ENCODE measurements at places on chromosomes 3 and 15.

- DNase-seq: no peak
These were observed 382.9 kb downstream of the FEZF2 start for GRCh38 chr3:61990327-61991027.

DNA sequence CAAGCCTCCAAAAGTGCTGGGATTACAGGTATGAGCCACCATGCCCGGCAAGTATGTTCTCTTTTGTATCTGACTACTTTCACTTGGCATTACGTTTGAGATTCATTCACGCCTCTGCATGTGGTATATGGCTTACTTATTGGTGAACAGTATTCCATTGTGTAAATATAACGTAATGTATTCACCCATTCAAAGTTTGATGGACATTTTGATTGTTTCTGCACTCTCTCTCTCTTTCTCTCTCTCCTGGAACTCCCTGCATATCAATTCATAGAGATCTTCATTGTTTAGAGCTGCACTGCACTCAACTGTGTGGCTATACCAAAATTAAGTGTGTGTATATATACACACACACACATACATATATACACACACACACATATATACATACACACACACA, 30.4 kb downstream of the SPPL2A start:
- DNase-seq: no peak

DNA sequence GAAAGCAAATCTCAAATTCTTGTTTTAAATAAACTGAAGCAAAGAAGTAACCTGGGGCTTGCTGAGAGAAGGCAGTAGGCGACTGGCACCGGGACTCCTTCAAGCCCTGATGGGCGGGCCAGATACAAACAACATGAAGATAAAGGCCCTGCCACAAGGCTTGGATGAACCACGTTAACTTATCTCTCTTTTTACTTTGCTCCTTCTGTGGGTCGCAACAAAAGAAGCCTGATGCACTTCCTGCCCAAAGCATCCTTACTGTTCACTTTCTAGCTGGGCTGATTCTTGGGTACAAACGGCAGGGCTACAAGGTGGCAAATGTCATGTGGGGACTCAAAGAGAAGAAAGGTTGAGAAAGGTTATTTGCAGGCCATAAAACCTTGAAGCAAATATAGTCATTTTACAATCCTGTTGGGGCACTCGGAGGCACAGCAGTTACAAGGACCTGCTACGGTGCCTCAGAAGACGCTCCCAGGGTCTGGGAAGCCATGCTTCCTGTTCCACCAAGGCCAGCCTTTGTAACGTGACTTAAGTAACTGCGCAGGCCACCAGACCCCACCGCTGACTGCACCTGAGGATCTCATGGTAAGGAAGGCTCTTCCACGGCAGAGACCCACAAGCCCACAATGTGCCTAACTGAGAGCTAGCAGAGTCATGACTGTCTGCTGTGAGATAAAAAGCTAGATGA, 71.1 kb downstream of the CHSY1 start:
- no peak for DNase-seq

- DNase-seq: no peak
These were observed 204.1 kb downstream of the CNTN3 start for GRCh38 chr3:74410276-74410941.
